ENCODE measurements at places on chromosomes 1 and 21.

DNA sequence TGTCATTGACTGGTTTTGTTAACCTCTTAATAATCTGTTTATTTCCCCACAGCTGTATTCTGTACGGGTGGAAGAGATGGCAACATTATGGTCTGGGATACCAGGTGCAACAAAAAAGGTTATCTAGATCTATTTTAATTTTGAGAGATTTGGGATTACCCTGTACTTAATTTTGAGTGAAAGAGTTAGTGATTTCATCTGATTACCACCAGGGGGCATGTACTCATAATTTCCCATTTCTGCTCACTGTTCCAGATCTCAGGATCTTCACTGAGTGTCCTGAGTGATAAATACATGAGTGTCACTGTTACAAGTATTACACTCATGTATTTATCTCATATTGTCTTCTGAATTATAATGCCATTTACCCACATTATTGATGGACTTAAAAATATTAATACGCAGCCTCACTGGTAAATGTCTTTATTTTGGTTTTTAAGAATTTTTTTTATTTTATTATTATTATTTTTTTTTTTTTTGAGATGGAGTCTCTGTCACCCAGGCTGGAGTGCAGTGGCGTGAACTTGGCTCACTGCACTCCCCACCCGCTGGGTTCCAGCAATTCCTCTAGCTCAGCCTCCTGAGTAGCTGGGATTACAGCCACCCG lies 27.4 kb downstream of the DTL start:
- peak; percentile 83 for DNase-seq

DNA sequence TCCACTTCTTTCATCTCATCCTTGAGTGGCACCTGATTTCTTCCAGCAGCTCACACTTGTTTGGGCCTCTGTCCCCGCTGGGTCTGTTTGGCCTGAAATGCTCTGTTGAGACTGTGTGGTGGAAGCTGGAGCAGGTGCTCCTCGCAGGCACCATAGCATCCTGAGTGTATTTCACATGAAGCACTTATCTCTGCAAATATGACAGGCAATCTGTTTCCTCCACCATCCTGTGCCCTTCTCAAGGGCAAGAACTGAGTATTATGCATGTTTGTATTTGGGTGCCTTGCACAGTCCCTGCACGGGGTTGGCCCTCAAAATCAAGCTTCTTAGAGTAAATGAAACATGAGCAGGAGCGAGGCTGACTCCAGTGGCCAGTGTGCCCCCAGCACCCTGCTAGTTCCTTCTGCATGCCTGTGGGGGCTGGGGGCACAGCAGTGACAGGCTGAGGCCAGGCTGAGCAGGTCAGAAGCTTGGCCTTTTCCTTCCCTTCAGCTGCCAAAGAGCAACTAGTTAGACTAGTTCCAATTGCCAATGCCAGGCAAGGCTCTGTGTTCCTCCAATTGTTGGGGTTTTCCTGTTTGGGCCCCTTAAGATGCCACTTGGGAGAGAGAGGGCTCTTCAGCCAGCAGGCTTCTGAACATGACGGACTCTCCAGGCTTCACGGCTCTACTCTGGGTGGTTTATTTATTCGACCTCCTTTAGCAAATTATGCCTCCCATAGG lies 129.6 kb upstream of the ATP1A1 start:
- DNase-seq = no peak

DNA sequence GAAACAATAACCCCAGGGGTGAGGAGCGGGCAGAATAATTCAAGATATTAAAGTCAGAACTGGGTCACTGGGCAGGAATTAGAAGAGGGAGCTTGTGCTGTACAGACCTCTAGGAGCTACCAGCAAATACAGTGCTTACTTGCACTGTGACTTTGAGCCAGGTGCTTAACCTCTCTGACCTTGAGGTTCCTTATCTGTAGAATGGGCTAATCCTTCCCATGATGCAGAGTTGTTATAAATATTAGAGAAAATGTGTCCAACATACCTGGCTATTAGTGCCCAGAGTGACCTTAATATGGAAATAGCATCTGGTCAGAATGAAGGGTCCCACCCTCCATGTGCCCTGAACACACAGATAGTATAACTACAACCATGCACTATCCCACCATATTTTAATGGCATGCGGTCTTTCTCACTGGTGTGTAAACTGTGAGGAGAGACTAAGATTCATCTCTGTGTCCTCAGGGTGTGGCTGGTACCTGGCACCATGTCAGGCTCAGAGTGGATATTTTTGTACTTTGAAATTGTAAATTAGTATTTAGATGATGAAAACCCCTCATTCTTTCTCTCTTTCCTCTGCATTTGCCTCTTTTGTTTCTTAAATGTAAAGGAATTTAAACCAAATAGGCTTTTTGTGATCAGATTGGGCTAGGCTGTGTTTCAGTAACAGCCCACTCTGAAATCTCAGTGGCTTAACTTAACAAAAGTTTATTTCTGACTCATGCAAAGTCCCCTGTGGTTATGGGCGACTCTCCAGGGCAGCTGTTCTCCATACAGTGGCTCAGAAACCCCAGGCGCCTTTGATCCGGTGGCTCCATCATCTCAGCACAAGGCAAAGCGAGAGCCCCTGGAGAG lies 60.0 kb upstream of the ROR1 start:
- DNase-seq = no peak

DNA sequence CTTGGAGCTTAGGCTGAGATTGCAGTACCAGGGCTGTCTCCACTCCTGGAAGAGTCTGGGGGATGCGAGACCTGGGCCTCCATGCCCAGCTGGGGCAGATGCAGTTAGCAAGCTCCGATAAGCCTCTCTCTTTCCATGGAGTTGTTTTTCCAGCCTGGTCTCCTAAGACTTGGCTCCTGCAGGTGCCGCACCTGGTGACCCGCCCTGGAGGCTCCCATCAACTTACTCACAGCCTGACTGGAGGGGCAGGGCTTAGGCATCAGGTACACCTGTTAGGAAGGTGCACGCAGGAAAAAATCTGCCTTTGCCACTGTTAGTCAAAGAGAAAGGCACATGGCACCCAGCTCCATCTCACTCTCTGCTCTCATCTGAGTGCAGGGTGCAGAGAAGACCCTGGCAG lies 198.1 kb upstream of the TMEM51 start:
- DNase-seq = no peak

GRCh38 chr1:145885738-145886287 lies at the start of gene ANKRD35:
Gene ANKRD35 (minus strand): TSS chr1:145885866. CDS start chr1:145885758, 108 bp downstream.
- DNase-seq = peak; percentile 94

- no peak for DNase-seq
Observed at GRCh38 chr1:34619256-34619655, 135.6 kb upstream of the GJB5 start.

DNA sequence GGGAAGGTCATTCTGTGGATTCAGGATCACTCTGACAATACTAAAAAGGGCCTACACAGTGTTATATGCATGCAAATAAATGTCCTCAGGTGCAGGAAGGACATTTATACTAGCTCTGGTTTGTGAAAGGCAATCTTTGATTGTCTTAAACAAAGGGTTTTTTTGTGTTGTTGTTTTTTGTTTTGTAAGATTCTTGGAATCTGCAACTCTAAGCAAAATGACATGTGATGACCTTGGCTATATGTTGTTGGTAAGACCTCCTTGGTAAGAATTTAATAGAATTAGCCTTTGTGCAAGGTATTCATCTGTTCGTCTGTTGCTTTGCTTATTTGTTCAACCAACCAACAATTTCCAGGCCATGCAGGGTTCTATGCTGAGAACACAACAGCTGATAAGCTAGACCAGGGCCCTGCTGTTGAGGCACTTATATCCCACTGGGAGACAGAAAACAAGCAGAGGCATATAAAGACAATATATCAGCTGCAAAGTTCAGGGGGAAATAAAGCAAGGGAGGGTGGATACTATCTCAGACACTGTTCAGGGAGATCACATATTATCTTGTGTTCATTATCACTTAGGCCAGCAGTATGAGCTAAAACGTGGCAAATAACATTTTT lies 60.3 kb downstream of the FH start:
- DNase-seq = peak; percentile 70

DNA sequence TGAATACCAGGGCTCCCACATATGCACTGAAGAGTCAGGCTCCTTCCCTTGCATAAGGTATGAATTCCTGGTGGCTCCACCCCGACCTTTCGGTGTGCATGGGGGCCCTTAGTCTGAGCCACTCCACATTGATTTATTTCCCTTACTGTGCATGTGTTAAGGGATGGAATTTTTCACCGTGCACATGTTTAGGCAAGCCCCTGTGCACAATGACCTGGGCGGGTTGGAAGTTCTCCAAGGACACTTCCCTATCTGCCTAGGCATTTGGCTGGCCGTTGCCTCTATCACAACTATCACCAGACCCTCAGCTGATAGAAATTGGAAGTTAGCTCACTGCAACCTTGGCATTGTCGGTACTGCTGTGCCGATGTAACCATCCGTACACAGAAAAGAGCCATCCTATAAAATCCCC lies 9.7 kb downstream of the S100A6 start:
- no peak for DNase-seq

DNA sequence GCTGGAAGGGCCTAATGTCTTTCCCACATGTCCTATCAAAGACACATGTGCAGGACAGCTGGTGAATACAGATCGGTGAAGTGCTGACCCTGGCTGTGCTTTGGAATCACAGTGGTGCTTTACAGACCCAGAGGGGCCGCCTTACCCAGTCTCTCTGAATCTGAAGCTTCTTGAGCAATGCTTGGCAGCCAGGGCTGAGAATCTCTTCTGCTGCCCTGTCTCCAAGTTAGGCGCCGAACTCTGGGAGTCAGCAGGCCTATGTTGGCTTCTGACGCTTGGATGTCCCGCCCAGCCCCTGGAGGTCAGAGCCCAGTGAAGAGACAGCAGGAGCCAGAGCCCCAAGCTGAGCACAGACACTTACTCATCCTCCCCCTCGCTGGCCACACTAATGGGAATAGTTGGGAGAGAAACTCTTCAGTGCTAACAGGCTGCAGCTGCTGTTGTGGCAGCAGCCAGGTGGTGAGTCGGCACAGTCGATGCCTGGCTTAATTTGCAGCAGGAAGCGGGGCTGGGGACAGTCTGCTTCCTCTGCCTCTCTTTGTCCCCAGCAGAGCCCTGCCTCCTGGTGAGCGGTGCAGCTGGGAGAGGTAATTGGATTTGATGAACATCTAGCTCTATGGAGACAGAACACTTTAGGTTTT lies 68.1 kb downstream of the URB2 start:
- peak; percentile 100 for DNase-seq
